A549 treated with dexamethasone at 1 μM for 4 hours (cell line): ENCODE measurements at places on chromosomes 12 and 14. TPM values are rescaled to one million over a fixed set of nuclear protein-coding genes. Genes with fewer than 3 reads are reported as not detected.

Gene CCDC177
- 0.04 to 0.07 TPM (median 0.05 TPM) in 4 of 5 replicates, not detected in the other for total RNA-seq

Gene INHBC
- not detected in 5 replicates for total RNA-seq

Gene BCAT1
- 8.3 to 14.8 TPM (median 12.5 TPM) in 5 replicates for total RNA-seq

Gene CYP46A1
- 0.03 to 0.20 TPM (median 0.11 TPM) in 5 replicates for total RNA-seq

Gene POTEM
- not detected in 5 replicates for total RNA-seq

Gene CDK17
- 9.7 to 14.7 TPM (median 12.2 TPM) in 5 replicates for total RNA-seq

Gene LRP1-AS
- total RNA-seq = not detected in 5 replicates

Gene PLEKHG7
- total RNA-seq = not detected in 5 replicates

Gene OTX2
- not detected in 5 replicates for total RNA-seq

Gene ZNF84
- total RNA-seq = 11.0 to 12.9 TPM (median 11.9 TPM) in 5 replicates

Gene KDM2B
- 15.7 to 20.4 TPM (median 17.7 TPM) in 5 replicates for total RNA-seq

Gene ACYP1
- total RNA-seq = 24.6 to 37.3 TPM (median 27.5 TPM) in 5 replicates
